ENCODE measurements at places on chromosomes 4 and X. TPM values are rescaled to one million over a fixed set of nuclear protein-coding genes. Genes with fewer than 3 reads are reported as not detected.

The RTL5 gene
- 5.3 TPM for total RNA-seq

The TEX13D gene
- total RNA-seq = not detected

The CSN3 gene
- total RNA-seq = not detected

The HPSE gene
- total RNA-seq = 0.13 TPM

The ATP11C gene
- 70.3 TPM for total RNA-seq

The LNX1 gene
- total RNA-seq = 9.1 TPM

The MAGEB3 gene
- total RNA-seq = not detected

The HEPH gene
- total RNA-seq = 102 TPM

The CT47B1 gene
- total RNA-seq = not detected

The F11 gene
- total RNA-seq = not detected

The APELA gene
- not detected for total RNA-seq

Measured in smooth muscle cell of the pulmonary artery (primary cell).